ENCODE measurements at places on chromosomes 3 and 15. TPM values are rescaled to one million over a fixed set of nuclear protein-coding genes. Genes with fewer than 3 reads are reported as not detected.

The ADAMTSL3 gene
- total RNA-seq = 6.0 TPM

The NPAP1 gene
- 0.11 TPM for total RNA-seq

The CALML4 gene
- total RNA-seq = 2.2 TPM

The FBXW12 gene
- not detected for total RNA-seq

The FSD2 gene
- total RNA-seq = not detected

The CXCR6 gene
- not detected for total RNA-seq

The PIK3CB gene
- total RNA-seq = 19.2 TPM

The SLC22A14 gene
- total RNA-seq = 0.32 TPM

The FHIT gene
- total RNA-seq = 3.7 TPM

The GRK7 gene
- not detected for total RNA-seq

The BNC1 gene
- 6.1 TPM for total RNA-seq

The CCR5 gene
- under 0.01 TPM for total RNA-seq

The SUCNR1 gene
- under 0.01 TPM for total RNA-seq

The DLEC1 gene
- total RNA-seq = 0.54 TPM

The SOX2 gene
- total RNA-seq = not detected

The MORC1 gene
- total RNA-seq = not detected

The SLC24A5 gene
- total RNA-seq = not detected

The C3orf85 gene
- total RNA-seq = not detected

The VGLL3 gene
- 15.7 TPM for total RNA-seq

The SLC9C1 gene
- total RNA-seq = under 0.01 TPM

The A4GNT gene
- total RNA-seq = not detected

The IQCF5 gene
- not detected for total RNA-seq

The NEDD4 gene
- 30.5 TPM for total RNA-seq

The GRAMD2A gene
- total RNA-seq = 1.0 TPM

The CCR3 gene
- 0.13 TPM for total RNA-seq

The KIF9 gene
- total RNA-seq = 7.1 TPM

The SPESP1 gene
- total RNA-seq = 5.4 TPM

The CYP1A2 gene
- total RNA-seq = not detected

The KLF15 gene
- 2.2 TPM for total RNA-seq

The CHRNA5 gene
- total RNA-seq = 0.32 TPM

The GANC gene
- total RNA-seq = 31.0 TPM

The THBS1 gene
- 652 TPM for total RNA-seq

The GATM gene
- total RNA-seq = 0.76 TPM

The BCHE gene
- not detected for total RNA-seq

The DNAH12 gene
- 0.13 TPM for total RNA-seq

The FBXL22 gene
- 0.22 TPM for total RNA-seq

The PLSCR2 gene
- total RNA-seq = not detected

The LRRN1 gene
- 1.4 TPM for total RNA-seq

The ACTL6A gene
- total RNA-seq = 47.2 TPM
